ENCODE measurements at places on chromosomes 1 and 21. TPM values are rescaled to one million over a fixed set of nuclear protein-coding genes. Genes with fewer than 3 reads are reported as not detected.

DNA sequence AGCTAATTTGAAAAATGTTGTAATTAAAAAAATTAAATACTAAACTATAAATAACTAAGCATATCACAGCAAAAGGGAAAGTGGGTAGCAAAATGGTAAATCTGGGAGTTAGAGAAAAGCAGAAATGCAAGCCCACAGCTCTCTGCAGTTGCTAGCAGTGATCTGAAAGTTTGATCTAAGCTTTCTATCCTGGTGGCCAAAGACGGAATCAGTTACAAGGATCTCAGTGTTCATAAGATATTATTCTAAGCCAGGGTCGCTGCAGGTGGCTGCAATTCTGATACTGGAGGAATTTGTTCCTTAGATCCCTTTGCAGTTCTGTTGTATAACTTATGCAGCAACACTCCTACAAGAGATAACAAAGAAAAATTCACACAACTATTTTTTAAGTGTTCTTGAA is 363.7 kb downstream of the SETD4 start:
- DNase-seq, result no peak

DNA sequence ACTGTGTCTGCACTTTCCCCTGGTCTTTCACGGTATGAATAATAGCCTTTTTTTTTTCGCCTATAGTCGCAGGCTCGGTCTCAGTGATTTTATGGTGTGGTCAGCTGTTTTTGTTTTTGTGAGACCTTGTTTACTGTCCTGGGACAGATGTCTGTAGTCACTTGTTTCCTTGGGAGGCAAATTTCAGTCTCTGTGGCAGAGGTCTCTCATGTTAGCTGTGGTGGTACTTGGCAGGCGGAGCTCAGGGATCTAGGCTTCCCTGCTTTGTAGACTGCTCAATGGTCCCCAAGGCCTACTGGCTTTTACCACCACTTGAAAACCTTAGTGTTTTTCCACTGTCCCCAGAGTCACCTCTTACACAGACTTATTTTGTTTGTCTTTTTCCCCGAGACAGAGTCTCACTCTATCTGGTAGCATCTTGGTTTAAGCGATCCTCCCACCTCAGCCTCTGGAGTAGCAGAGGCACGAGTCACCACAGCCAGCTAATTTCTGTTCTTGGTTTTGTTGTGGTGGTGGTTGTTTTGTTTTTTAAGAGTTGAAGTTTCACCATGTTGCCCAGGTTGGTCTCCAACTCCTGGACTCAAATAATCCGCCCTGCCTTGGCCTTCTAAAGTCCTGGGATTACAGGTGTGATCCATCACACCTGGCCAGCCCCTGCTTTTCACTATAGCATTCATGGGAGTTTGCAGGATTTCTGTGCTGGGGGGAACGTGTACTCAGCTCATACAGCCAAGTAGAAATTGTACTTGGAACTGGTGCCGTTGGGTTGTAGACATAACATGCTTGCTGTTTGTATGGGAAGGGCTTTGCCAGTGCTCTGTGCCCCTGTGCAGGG is 10.3 kb downstream of the RNU1-2 start:
- DNase-seq, result no peak

PTPN22 gene
- 1.7 TPM for total RNA-seq

GRCh38 chr1:103125219-103125618 is 16.9 kb upstream of the COL11A1 start:
- no peak for DNase-seq

TEX35 gene
- total RNA-seq, result not detected

BCL2L15 gene
- not detected for total RNA-seq

DNA sequence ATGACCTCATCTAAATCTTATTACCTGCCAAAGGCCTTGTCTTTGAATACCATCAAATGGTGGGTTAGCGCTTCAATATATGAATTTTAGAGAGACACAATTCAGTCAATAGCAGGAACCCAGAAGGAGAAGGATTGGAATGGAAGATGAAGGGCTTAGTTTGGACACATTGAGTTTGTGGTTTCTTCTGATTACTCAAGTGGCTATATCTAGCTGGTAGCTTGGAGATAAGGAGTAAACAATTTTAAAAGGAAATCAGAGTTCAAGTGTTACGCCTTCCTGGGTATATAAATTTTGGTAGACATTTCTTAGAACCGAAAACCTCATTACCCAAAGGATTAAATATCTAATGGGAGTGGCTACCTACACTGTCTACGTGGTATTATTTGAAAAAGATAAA is 80.2 kb downstream of the RGS2 start:
- no peak for DNase-seq

TNFRSF1B gene
- total RNA-seq, result 14.0 TPM

DNA sequence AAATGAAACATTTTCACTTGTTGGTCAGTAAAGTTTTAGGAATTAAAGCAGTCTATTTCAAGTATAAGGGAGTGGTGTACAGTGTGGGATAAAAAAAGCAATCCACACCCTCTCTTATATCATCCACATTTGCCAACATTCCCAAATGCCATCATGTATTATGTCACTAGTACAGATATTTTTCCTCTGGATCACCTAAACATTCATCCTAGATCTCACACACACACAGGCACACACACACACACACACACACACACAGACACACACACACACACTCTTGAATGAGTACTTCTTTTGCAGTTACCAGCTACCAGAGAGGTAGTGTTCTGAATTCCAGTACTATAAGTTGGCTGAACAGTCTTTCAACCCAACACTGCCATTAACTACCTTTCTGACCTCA is 1369.1 kb upstream of the ADGRL4 start:
- no peak for DNase-seq

GRCh38 chr1:51063121-51063520 is 38.9 kb upstream of the C1orf185 start:
- DNase-seq, result no peak

- no peak for DNase-seq
These were observed 595 bp downstream of the EXOC8 start for GRCh38 chr1:231337043-231337471.

DNA sequence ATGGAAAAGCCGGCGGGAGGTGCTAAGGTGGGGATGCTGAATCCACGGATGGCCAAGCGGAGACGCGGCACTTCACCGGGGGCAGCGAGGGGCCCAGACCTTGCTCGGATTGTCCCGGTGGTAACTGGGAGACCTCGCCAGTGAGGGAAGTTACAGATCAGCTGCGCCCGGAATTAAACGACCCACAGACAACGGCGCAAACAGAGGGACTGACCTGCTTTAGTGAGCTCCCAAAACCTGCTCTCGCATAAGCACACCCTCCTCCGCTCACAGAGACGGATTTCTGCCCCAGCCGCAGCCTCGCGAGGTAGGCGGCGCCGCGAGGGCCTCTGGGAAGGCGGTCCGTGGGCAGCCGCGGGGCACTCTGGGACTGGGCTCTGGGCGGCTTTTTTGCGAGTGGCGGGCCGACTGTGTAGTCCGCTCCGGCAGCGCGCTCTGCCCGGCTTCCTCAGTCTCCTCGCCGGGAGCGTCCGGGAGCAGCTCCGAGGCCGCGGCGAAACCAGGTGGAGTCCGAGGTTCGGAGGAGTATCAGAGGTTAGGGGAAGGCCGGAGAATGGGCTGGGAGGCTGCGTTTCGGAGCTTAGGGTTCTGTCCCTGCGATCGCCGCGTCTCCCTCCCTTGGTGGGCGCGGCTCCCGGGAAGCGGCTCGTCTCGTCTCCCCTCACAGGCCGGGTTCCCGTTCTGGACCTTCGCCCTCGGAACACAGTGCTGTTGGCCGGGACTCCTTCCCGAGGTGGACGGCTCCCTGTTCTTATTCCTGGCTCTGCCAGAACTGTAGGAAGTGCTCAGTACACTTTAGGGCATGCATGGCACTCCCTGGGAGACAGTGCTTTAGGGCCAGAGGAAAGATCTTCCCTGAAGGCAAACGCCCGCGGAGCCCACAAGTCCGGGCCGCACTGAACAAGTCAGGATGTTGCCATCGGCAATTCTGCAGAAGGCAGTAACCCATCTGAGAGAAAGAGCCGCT is at the start of gene EXO5:
EXO5 (plus strand) TSS at position 393 of the 967 bp plus-strand sequence. CDS start 5,778 bp downstream, outside the sequence.
- DNase-seq, result peak; percentile 60

GRCh38 chr21:42962380-42963007 is 11.9 kb upstream of the PKNOX1 start:
- DNase-seq, result no peak

SH2D1B gene
- 2.1 TPM for total RNA-seq

DNA sequence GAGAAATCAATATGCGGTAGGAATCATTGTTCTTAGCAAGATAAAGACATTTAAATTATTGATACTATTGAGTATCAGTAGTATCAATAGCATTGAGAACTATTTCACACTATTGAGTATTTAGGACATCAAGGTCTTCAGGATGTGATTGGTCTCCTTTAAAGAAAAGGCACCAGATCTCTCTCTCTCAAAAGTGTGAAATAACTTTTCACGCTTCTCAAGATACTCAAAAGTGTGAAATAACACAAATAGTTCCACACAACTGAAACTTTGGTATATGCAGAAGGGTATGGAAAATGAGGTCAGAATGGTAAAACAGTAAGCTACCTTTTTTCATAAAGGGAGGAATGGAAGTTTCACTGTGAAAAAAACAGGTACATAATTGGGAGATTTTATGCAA is 6.7 kb upstream of the PYHIN1 start:
- DNase-seq, result no peak

DNA sequence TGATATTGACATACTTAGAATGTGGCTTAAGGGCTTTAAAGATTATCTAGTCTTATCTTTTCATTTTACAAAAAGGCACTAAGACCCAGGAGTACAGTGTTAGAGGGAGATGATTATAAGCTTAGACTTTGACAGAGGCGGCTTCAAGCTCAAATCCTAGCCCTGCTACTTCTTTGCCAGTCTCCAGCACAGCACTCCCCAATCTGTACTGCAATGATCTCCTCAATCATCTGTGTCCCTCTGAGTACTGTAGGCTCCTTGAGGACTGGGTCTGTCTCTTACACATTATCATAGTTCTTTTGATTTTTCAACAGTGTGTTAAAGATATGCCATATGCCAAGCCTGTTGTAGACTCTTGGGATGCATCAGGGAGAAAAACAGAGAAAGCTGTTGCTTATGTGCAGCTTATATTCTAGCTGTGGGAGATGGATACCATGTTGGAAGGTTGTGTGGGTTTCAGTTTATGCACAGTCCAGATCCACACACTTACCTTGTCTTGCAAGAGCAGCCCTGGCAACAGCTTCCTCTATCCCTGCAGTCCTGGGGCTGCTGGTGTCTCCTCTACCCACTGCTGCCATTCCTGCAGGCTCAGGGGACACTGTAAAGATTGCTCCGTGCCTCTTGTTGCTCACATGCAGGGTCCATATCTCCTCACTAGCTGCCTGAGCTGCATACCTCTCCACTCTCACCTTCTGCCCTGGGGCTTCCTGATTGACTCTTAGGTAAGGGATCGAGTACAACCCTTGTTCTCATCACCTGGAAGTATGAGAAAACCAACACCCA is 103.9 kb upstream of the TSPAN2 start:
- no peak for DNase-seq

GRCh38 chr1:33261344-33261743 is 5.1 kb downstream of the ZNF362 start:
- DNase-seq, result no peak

- DNase-seq, result no peak
These were observed 7.2 kb downstream of the PIGP start for GRCh38 chr21:37065561-37066177.

DNA sequence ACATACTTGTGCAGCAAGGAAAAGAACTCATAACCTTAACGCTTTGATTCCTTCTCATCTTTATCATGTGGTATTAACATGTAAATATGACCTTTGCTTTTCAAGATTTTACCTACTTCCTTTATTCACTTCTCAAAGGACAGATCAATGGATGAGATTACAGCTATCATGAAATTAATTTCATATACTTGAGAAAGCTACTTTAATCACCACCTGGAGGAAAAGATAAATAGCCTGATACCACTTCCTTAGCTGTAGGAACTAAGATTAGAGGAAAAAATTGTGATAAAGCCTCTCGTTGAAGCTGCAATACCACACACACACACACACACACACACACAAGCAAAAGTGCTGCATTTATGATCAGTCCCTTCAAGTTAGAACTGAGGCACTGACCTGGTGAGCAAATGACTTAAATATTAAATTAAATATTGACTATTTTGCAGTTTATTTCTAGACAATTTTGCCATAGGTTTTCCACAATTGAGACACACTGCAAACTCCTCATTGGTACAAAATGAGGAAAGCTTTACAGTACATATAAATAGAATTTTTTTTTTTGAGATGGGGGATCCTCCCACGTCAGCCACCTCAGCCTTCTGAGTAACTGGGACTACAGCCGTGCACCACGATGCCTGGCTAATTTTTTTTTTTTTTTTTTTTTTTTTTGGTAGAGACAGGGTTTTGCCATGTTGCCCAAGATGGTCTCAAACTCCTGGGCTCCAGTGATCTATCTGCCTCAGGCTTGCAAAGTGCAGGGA is 27.2 kb upstream of the DMRTB1 start:
- no peak for DNase-seq

- DNase-seq, result no peak
These were observed 10.7 kb downstream of the HES2 start for GRCh38 chr1:6409053-6409452.

DNA sequence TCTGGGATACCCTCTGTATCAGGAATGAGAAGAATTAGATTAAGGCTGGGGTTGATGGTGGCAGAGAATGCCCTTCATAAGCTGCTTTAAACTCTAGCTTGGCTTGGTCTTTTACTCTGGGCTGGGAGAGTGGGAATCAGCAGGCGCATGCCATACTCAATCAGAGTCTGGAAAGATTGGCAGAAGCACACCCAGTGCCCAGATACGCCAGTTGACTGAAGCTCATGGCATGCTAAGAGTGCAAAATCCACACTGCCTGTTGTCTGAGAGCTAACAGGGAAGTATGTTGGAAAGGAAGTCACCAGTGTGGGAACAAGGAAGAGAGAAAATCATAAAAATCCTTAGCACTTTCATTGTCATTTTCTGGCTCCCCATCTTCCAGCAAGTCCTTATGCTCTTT is 53.0 kb downstream of the HMCN1 start:
- no peak for DNase-seq

DNA sequence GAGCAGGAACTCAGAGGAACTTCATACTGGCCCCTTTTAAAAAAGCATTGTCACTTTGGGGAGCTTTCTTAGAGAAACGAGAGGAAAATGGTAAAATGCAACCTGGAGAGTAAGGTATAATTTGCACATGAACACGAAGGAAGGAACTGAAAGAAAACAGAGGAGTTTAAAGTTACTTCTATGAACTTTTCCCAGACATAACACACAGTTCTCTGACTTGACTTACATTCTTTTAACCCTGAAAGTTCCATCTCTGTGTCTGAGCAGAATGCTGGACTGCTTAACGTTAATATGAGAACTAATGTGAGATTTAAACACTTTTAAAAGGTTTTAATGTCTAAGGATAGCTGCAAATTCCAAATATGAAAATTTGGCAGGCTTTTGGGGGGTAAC is 102.3 kb downstream of the NFIA start:
- DNase-seq, result no peak

GRCh38 chr1:81800695-81801650 is at the start of gene ADGRL2:
Gene ADGRL2, plus strand, starts transcription at chr1:81800934. Its CDS starts 36,051 bp downstream, at chr1:81836985.
- DNase-seq, result peak; percentile 64

DNA sequence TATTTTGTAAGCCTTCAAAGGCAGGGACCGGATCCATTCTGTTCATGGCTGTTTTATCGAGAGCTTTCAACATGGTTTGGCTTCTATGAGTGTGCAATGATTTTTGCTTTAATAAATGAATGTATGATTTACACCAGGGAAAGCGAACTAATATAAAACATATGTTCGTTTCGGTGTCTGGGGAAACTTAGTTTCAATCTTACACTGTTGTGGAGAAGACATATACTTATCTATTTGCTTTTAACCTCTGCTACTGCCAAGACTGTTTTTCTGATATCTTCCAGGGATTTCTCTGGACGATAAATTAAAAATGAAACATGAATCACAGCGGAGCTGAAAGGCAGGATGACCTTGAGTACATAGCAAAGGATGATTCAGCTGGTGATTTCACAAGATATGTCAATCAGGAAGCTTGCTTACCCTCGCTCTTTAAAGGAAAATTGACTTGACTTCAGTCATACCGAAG is 14.7 kb upstream of the CYYR1 start:
- DNase-seq, result no peak

BEND5 gene
- 1.5 TPM for total RNA-seq

All from gastrocnemius medialis (tissue), 4 donors.